Tibial nerve (tissue), 4 donors: ENCODE measurements at places on chromosomes 12 and 14. TPM values are rescaled to one million over a fixed set of nuclear protein-coding genes. Genes with fewer than 3 reads are reported as not detected.

GRCh38 chr12:11882301-11883019 is 188.3 kb upstream of the BCL2L14 start:
- DNase-seq, result no peak
- no peak overlapping the region for H3K4me3 ChIP-seq
- peak overlapping the region; percentile 14 for H3K27ac ChIP-seq
- peaks cover 41% of the 10 kb centered on the region for H3K36me3 ChIP-seq
- peaks cover 44% of the 10 kb centered on the region for H3K4me1 ChIP-seq
- no peaks in the 10 kb centered on the region for H3K27me3 ChIP-seq

DNA sequence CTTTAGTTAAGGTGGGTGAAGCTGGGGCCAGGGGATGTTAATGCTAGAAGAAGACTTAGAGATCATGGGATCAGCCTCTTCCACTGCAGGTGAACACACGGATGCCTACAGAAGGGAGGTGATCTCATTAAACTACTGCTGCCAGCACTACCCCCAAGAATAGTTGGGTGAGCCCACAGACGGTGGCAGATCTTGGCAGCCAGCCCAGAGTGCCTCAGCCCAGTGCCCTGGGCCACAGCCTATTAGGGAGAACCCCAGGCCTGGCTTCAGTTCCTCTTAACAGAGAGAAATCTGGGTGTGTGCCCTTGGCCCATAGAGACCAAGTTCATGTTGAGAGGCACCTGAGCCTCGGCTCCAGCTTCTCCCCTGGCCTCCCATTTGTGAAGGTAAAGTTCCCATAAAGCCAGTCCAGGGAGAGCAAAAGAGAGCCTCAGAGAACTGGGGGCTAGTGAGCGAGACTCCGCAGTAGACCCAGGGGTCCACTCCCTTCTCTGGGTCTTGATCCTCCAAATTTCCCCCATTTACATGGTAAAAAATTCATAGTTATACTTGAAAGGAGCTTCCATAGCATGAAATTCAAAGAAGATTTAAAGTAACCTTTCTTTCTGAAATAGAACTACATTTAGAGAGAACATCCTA is 125.0 kb upstream of the CCND2 start:
- no peaks in the 10 kb centered on the region for H3K36me3 ChIP-seq
- no peaks in the 10 kb centered on the region for H3K4me1 ChIP-seq
- no peak for DNase-seq

DNA sequence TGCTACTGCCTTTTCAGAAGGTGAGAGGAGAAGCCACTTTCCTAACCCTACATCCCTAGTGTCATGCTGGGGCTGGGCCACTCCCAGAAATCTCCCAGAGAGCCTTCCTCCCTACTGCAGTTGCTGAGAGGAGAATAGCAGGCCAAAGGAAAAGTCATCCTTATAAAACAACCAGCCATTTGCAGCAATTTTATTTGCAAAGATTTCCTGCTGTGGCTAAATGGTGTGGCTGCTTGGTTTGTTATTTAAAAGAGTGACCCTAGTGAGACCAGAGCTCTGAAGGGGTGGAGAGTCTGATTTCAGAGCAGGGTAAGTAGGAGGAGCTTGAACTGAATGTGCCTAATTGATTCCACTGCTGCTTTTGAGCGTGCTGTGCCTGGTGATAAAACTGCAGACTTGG is 232.0 kb downstream of the GRIN2B start:
- DNase-seq, result no peak
- no peak overlapping the region for H3K27ac ChIP-seq

GRCh38 chr12:9632766-9633165 is 25.1 kb upstream of the KLRB1 start:
- H3K4me1 ChIP-seq, result no peaks in the 10 kb centered on the region
- no peaks in the 10 kb centered on the region for H3K27me3 ChIP-seq
- no peak overlapping the region for H3K4me3 ChIP-seq
- H3K27ac ChIP-seq, result no peak overlapping the region

GRCh38 chr14:59358102-59358501 is 107.1 kb downstream of the GPR135 start:
- H3K4me1 ChIP-seq, result peaks cover 45% of the 10 kb centered on the region
- H3K36me3 ChIP-seq, result peaks cover 43% of the 10 kb centered on the region
- no peaks in the 10 kb centered on the region for H3K27me3 ChIP-seq
- no peak overlapping the region for H3K4me3 ChIP-seq
- peak overlapping the region; percentile 64 for H3K27ac ChIP-seq
- peak; percentile 36 for DNase-seq

- H3K36me3 ChIP-seq, result no peaks in the 10 kb centered on the region
- no peak overlapping the region for H3K4me3 ChIP-seq
- no peak overlapping the region for H3K27ac ChIP-seq
- no peaks in the 10 kb centered on the region for H3K4me1 ChIP-seq
- H3K27me3 ChIP-seq, result no peaks in the 10 kb centered on the region
Measured at GRCh38 chr14:33879684-33880286, 71.1 kb downstream of the EGLN3 start.

DNA sequence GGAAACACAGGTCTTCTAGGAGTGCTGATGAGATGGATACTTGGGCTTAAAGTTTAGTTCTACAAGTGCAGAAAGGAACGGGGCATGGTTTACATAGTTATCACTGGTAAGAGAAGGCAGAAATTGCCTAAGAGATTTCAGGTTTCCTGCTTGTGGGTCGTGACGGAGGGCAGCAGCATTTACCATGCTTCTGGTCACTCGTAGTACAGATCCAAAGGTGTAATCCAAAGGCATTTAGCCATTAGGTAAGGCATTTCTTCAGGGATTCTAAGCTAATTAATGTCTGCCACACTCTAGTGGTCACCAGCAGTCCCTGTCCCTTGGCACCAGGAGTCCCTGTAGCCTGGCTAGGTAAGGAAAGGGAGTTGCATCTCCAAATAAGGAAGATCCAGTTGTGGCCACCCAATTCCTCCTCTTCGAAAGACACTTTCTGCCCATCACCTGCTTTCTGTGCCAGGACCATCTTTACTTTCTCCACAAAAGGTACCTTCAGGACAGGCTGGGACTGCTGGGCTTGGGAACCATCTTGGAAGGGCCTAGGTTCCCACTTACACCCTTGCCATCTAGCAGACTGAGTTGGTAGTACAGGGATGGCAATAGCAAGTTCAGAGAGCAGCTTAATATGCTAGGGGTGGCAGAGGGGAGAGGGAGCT is 1.5 kb downstream of the GSTZ1 start:
- H3K4me3 ChIP-seq, result peak overlapping the region; percentile 73
- H3K36me3 ChIP-seq, result no peaks in the 10 kb centered on the region
- DNase-seq, result no peak

DNA sequence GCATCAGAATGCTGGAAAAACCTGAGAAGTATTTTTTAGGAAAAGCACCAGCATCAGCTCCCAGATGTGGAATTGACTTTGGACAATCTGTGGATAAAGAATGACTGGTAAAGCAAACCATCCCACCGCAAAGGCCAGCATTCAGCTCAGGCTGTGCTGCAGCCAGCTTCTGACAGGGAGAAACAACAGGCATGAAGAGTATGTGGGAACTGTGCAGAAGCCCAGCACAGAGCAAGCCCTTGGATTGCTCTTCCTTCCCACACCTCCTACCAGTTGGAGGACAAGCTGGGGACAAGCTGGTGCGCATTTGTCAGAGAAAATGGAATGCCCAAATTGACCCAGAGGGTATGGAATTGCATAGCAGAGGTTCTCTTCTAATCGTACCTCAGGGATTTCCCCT is 228.1 kb downstream of the ANO2 start:
- no peak overlapping the region for H3K27ac ChIP-seq
- H3K36me3 ChIP-seq, result no peaks in the 10 kb centered on the region
- H3K27me3 ChIP-seq, result no peaks in the 10 kb centered on the region

GRCh38 chr12:56151672-56152131 is 685 bp upstream of the MYL6B start:
- no peaks in the 10 kb centered on the region for H3K27me3 ChIP-seq
- H3K4me3 ChIP-seq, result peak overlapping the region; percentile 74
- peaks cover 44% of the 10 kb centered on the region for H3K4me1 ChIP-seq
- DNase-seq, result peak; percentile 25

DNA sequence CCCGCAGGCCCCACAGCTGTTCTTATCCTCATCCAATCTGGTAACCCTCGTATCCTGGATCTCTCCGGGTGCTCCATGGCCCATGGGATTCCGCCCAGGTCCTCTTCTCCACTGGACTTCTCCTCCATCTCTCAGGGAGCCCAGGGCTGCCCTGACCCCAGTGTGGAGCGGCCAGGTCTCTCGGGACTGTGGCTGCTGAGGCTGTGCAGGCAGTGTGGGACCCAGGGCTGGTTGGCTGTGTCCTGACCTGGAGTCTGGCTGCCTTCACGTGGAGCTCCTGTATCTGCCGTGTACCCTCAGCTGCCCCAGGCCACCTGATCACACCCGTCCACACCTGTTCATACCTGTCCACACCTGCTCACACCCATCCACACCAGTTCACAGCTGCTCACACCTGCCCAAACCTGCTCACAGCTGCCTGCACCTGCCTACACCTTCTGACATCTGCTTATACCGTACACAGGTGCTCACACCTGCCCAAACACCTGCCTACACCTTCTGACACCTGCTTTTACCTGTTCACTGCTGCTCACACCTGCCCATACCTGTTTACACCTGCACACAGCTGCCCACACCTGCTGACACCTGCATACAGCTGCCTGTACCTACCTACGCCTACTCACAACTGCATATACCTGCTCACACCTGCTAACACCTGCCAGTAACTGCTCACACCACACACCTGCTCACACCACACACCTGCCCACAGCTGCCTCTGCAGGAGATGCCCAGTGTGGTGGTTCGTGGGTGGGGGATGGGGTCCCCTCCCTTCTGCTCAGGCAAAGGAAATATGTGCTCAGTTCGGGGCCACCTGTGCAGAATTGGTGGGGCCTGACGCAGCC is 92.2 kb downstream of the GALNT9 start:
- H3K4me3 ChIP-seq, result no peak overlapping the region
- H3K27ac ChIP-seq, result no peak overlapping the region
- DNase-seq, result no peak
- no peaks in the 10 kb centered on the region for H3K27me3 ChIP-seq

- no peaks in the 10 kb centered on the region for H3K4me1 ChIP-seq
- peak overlapping the region; percentile 25 for H3K4me3 ChIP-seq
- no peaks in the 10 kb centered on the region for H3K36me3 ChIP-seq
- DNase-seq, result no peak
- no peak overlapping the region for H3K27ac ChIP-seq
- no peaks in the 10 kb centered on the region for H3K27me3 ChIP-seq
Measured at GRCh38 chr14:68210729-68211299, 391.2 kb downstream of the RAD51B start.

PAPLN gene
- total RNA-seq, result 314 TPM

GRCh38 chr14:35180179-35180578 is 57.8 kb downstream of the PRORP start:
- H3K27me3 ChIP-seq, result no peaks in the 10 kb centered on the region
- H3K4me3 ChIP-seq, result no peak overlapping the region
- H3K36me3 ChIP-seq, result no peaks in the 10 kb centered on the region
- H3K4me1 ChIP-seq, result no peaks in the 10 kb centered on the region
- no peak overlapping the region for H3K27ac ChIP-seq

GRCh38 chr12:95066091-95066855 is 7.1 kb downstream of the NR2C1 start:
- no peak for DNase-seq
- no peak overlapping the region for H3K4me3 ChIP-seq
- no peaks in the 10 kb centered on the region for H3K4me1 ChIP-seq
- no peaks in the 10 kb centered on the region for H3K27me3 ChIP-seq

GRCh38 chr14:101578489-101578888 is 17.2 kb downstream of the DIO3 start:
- H3K4me3 ChIP-seq, result no peak overlapping the region
- no peaks in the 10 kb centered on the region for H3K36me3 ChIP-seq
- H3K4me1 ChIP-seq, result no peaks in the 10 kb centered on the region
- H3K27ac ChIP-seq, result no peak overlapping the region
- H3K27me3 ChIP-seq, result no peaks in the 10 kb centered on the region

DNA sequence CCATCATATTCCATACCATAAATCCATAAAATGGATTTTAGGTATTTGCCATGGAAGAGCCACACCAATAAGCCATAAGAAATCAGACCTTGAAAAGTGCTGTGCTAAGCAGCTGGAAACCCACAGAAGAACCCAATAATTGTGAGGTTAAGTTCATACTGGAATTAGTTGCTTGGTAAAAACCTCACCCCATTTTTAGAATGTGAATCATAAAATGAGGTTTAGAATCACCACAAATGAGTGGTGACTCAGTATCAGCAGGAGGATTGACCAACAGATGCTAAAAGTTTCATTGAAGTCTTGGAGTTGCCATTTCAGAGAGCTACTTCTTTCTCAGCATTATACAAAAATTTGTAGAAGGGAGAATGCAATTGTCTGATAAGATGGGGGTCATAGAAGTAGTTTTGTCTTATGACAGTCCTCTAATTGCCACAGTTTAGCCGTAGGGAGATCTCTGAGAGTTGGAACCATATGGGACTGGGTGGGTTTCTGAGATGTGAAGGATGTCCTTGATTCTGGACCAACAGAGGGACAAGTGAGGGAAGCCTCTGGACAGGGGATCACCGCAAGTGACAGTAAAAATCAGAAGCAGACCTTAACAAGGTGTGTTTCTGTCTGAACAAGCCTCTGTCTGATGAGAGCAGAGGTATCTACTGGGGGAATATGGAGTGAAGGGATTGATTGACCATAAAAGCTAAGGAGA is 1.4 kb upstream of the STON2 start:
- H3K27ac ChIP-seq, result peak overlapping the region; percentile 73
- no peak overlapping the region for H3K4me3 ChIP-seq
- peak; percentile 41 for DNase-seq
- no peaks in the 10 kb centered on the region for H3K4me1 ChIP-seq
- no peaks in the 10 kb centered on the region for H3K36me3 ChIP-seq

DNA sequence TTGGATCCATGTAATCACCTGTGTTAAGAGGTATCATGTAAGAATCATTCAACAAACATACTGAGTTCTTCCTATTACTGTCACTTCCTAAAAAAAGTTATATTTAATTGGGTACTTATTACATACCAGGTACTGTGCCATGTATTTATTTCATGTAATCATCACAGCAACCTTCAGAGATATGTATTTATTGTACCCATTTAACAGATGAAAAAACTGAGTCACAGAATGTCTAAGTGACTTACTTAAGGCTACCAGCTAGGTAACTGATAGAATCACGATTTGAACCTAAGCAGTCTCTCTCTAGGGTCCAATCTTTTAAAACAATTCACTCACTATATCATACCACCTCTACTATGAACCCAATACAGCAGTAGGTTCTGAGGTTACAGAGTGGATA is 2.0 kb downstream of the PSME2 start:
- no peak overlapping the region for H3K27ac ChIP-seq
- H3K36me3 ChIP-seq, result no peaks in the 10 kb centered on the region
- H3K4me1 ChIP-seq, result peaks cover 74% of the 10 kb centered on the region
- no peak overlapping the region for H3K4me3 ChIP-seq

DNA sequence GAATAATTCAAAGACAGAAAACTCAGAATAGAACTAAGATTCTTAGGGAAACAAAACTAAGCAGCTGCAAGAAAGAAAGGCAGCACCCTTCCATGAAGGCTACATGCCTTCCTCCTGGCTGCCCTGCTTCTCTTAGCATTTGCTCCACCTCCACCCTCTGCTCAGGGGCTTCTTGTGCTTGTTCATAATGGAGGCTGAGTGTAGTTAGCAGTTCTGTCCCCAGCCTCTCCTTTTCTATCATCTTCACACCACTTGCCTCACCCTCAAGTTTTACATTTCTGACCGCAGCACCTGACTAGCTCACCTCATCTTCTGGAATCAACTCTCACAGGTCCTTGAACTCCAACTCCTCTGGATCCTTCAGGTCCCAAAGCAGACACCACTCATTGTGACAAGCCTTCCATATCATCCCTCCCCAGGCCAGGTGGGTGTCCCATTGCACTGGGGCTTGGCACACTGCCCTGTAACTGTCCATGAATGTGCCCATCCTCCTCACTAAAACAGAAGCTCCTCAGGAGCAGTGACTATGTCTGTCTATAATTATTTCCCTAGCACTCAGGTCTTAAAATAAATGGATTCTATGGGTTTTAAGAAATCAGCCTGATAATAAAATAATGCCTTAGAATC is 139.1 kb downstream of the TMTC1 start:
- H3K36me3 ChIP-seq, result peaks cover 2% of the 10 kb centered on the region
- no peaks in the 10 kb centered on the region for H3K27me3 ChIP-seq
- no peak for DNase-seq
- H3K4me3 ChIP-seq, result no peak overlapping the region
- H3K4me1 ChIP-seq, result no peaks in the 10 kb centered on the region
